Stimulated activated naive CD4-positive, alpha-beta T cell treated with Interleukin-2 at 50 U/mL for 16 hours (primary cell): ENCODE measurements at places on chromosomes 5 and 9.

DNA sequence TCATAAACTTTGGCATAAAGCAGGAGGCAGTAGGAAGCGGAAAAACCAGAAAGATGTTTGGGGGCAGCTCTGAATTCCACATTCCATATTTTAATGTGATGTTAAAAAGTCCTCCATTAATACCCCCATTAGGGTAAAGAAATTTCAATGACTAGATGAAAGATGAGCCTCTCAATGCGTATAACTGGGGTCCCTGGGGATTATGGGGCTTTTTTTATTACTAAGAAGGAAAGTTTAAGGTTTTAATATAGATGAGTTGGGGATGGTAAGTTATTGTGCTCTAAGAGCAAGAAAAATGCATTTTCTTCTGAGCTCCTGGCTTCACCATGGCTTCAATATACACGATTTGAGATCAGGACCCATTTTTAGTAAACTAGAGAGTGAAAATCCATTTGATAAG lies 321.9 kb downstream of the CDK5RAP2 start:
- no peak for DNase-seq

DNA sequence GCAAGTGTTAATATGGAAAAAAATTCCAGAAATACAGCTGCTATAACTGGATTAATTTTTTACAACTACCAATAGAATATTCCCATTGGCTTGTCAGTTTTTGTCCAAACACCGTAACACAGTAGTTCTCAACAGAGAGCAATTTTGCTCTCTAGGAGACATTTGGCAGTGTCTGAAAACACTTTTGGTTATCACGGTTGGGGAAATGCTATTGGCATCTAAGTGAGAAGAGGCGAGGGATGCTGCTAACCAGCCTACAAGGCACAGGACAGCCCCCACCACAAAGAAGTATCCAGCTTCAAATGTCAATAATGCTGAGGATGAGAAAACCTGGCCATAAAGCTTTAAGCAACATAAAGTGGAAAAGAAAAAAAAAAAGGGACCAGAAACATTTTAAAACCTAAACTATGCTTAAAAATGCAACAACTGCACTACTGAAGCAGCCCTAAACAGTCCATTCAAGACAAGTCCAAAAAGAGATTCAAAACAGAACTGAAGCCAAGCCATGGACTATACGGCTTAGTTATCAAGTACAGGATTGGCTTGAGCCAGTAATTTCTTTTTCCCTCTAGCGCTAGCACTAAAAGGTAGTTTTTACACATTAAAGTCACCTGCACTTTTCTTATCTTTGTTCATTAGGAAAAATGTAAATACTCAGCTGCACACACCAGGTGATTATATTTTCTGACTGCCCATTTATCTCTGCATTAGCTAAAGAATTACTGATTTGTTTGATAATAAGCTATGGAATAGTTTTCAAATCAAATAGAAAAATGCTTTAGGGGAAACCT lies 83.9 kb downstream of the NR3C1 start:
- no peak for DNase-seq

- DNase-seq: peak; percentile 9
Measured at GRCh38 chr5:96893342-96893741, 17.0 kb downstream of the ERAP2 start.

DNA sequence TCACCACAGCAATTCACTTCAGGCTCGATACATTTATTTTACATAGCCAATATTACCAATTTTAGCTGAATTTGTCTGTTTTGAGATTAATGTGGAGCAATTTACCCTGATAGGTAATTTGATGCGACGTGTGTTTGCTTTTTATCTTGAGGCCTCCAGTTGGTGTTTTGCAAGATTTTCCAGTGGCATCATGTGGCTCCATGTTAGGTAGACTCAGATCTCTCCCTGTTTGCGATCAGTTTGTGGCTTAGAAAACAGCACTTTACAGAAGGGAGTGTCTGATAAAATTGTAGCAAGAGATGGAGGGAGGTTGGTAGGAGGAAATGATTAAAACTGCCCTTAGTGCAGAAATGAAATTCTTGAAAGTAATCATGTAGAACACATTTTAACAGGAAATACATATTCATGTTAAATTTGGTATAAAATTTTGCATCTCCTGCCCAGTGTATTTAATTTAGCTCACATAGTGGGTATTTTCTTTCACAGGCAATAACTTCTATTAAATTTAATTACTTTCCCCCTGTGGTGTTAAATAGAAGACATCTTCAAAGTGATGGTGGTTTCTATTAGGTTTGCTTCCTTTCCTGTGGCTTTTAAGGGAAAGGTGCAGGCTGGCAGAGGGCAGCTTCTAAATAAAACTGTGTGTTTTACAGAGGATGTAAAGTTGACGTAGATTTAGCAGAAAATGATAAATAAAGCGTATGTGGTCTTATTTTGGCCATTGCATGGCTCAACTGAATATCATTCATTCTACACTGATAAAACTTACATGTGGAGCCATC lies 135.8 kb downstream of the KDM4C start:
- no peak for DNase-seq

DNA sequence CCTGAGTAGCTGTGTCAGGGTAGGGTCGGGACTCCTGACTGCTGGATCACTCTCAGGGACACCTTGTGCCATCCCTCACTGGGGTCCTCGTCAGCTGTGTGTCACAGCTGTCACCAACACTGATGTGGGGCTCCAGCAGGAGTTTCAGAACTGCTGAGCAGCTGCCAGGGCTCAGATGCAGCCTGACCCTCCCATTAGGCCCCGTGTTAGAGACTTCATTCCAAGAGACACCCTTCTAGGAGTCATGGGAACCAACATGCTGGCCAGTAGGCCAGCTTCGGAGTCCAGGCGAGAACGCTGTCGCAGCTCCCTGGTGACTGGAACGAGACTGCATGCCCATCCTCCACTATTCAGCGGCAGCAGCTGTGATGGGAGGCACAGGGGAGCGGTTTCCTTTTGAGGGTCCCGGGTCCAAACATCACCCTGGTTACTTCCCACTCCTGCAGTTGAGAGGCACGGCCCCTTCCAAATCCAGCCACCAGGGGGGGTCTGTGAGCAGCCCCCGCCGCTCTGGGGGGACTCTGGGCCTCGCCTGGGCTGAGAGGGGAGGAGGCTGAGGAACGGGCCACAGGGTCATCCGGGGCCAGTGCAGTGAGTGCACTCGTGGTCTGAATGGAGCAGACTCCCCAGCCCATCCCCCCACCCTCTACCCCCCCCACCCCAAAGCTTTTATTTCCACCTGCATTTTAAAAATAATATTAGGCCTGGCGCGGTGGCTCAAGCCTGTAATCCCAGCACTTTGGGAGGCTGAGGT lies 12.6 kb upstream of the TCF7 start:
- peak; percentile 62 for DNase-seq

- DNase-seq: no peak
Measured at GRCh38 chr9:71349218-71349617, 227.8 kb upstream of the TRPM3 start.

DNA sequence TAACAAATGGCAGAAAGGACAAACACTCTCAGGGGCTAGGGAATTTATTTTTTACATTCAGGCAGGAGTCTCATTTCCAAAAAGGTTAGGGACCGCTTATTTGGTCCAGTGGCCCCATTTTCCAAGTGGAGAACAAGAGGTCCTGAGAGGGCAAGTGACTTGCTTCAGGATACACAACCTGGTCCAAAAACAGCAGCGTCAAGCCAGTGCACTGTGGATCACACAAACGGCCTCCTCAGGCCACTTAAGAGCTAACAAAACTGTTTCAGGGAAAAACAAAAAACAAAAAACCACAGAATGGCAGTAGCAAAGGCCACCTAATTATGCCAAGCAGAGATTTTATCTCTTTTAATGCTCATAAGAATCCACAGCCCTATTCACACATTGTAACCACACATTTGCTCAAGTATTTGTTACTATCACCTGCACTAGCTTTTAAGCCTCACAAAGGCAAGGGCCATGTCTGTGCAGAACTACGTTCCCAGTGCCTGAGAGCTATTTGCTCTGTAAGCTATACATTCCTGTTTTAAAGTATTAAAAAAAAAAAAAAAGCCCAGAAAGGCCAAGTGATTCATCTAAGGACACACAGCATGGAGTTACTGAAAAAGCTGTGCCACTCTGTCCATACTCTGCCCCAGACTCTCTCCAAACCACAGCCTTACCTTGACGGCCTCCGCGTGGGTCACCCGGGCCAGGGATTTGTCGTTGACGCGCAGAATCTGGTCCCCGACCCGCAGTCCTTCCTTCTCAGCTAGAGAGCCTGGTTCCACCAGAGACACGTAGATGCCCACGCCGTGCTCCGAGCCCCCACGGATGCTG lies 1.5 kb downstream of the WHRN start:
- DNase-seq: no peak

- no peak for DNase-seq
Measured at GRCh38 chr9:121690316-121690715, 38.9 kb downstream of the DAB2IP start.

GRCh38 chr5:98777295-98777694 lies 3.8 kb downstream of the RGMB start:
- DNase-seq: no peak

DNA sequence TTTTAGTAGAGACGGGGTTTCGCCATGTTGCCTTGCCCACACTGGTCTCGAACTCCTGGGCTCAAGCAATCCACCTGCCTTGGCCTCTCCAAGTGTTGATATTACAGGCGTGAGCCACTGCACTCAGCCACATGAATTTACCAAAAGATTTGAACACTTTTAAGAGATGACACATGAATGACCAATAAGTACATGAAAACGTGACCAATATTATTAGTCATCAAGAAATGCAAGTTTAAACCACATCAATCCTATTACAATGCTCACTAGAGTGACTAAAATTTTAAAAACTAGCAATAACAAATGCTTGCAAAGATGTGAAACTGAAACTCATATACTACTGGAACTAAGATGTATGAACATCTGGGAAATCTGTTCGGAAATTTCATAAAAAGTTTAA lies 54.3 kb downstream of the NR6A1 start:
- no peak for DNase-seq

DNA sequence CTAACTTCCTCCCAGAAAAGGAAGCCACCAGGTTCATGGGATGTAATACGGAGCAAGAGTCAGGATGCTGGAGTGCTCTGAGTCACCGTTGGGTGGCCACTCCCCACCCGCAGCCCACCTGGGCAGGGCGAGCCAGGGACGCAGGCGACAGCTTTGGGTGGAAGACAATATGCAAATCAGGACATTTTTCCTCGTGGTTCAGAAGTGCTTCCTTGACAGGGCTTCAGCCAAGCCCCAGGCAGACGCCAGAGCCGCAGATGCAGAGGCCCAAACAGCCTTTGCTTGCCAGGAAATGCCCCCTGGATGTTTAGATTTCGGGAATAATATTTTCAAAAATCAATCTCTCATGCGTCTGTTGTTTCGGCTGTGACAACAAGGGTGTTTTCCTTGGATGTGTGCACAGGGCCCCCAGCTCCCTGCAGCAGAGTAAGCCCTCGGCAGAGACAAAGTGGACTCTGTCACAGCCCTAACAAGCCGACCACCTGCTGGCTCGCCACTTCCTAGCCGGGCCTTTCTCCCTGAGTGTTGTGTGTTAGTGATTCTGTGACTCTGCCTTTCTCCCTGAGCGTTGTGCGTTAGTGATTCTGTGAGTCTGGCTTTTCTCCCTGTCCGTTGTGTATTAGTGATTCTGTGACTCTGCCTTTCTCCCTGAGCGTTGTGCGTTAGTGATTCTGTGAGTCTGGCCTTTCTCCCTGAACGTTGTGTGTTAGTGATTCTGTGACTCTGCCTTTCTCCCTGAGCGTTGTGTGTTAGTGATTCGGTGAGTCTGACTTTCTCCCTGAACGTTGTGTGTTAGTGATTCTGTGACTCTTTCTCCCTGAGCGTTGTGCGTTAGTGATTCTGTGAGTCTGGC lies 11.8 kb upstream of the SLC9A3 start:
- no peak for DNase-seq

DNA sequence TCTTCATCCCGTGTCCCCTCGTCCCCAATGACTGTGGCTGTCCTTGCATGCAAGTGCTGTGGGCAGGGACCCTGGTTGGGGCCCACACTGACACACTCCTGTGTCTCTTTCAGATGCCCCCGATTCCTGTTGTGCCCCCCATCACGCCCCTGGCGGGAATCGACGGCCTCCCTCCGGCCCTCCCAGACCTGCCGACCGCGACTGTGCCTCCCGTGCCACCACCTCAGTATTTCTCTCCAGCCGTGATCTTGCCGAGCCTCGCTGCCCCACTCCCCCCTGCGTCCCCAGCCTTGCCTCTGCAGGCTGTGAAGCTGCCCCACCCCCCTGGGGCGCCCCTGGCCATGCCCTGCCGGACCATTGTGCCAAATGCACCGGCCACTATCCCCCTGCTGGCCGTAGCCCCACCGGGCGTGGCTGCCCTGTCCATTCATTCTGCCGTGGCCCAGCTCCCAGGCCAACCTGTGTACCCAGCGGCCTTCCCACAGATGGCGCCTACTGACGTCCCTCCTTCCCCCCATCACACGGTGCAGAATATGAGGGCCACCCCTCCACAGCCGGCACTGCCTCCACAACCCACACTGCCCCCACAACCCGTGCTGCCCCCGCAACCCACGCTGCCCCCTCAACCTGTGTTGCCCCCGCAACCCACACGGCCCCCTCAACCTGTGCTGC lies 75.0 kb downstream of the WNK2 start:
- DNase-seq: no peak

- DNase-seq: no peak
Measured at GRCh38 chr5:108521841-108522506, 140.1 kb upstream of the FBXL17 start.

DNA sequence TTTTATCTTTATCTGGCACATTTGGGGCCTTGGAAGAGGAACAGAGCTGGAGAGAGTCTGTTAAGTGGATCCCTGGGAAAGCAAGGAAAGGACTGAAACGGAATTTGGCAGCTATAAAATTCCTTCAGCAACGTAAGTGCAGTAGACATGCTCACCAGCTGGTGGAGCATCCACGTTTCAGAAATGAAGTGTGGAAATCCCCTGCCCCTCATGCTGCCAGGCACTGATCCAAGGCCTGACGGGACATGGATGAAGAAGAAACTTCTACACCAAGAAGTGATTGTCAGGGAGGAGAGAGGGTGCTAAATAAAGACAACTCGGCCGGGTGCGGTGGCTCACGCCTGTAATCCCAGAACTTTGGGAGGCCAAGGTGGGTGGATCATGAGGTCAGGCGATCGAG lies 209.3 kb downstream of the ROR2 start:
- DNase-seq: no peak

- no peak for DNase-seq
Measured at GRCh38 chr9:108545436-108545835, 310.4 kb downstream of the ACTL7B start.

GRCh38 chr9:80185112-80185738 lies 613.5 kb downstream of the TLE4 start:
- DNase-seq: no peak

GRCh38 chr9:82670000-82670399 lies 392.9 kb downstream of the RASEF start:
- no peak for DNase-seq

DNA sequence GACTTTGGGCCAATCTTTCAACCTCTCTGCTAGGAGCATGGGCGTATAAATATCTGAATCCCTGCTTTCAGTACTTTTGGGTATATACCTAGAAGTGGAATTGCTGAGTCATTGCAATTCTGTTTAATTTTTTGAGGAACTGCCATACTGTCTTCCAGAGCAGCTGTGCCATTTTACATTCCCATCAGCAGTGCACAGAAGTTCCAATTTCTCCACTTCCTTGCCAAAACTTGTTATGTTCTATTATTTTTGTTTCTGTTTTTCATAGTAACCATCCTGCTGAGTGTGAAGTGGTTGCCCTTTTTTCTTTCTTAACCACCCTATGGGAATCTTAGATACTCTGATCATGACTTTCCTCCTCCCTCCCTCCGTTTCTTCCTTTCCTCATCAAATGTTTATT lies 11.1 kb upstream of the CCIN start:
- no peak for DNase-seq

- DNase-seq: no peak
Measured at GRCh38 chr9:33168941-33169544, 1.9 kb upstream of the B4GALT1 start.

- DNase-seq: no peak
Measured at GRCh38 chr5:23352446-23352845, 155.0 kb upstream of the PRDM9 start.

- DNase-seq: no peak
Measured at GRCh38 chr5:579211-579610, 32.9 kb upstream of the CEP72 start.
